ENCODE measurements at places on chromosomes 13 and 19.

DNA sequence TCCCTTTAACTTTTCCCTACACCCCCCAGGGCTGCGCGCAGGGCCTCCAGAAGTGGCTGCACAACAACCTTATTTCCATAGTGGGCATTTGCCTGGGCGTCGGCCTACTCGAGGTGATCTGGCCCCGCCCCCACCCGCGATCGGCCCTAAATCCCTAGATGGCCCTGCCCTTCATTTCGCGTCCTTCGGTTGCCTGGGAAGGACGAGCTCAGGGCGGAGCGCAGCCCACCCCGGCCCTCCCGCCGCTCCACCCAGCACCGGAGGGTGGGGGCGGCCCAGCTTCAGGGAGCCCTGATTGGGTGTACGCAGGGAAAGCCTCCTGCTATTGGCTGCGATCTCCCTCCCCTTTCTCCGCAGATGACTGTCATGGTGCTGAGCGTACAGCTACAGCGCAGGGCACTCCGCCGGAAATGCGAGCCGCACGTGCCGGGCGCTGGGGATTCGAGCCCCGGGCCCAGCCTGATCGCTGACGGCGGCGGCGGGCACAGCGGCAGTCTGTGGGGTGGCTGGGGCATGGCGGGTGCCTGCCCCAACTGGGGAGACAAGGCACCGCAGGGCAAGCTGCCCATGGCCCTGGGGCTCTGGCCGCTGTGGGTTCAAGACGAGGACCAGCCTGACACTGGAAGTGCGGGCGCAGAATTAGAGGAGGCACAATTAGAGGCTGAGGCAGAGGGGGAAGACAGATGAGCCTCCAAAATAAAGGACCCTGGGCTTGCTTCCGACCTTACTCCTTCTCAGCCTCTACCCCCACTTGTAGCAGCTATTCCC is 4.3 kb downstream of the CD37 start:
- DNase-seq: peak; percentile 94

DNA sequence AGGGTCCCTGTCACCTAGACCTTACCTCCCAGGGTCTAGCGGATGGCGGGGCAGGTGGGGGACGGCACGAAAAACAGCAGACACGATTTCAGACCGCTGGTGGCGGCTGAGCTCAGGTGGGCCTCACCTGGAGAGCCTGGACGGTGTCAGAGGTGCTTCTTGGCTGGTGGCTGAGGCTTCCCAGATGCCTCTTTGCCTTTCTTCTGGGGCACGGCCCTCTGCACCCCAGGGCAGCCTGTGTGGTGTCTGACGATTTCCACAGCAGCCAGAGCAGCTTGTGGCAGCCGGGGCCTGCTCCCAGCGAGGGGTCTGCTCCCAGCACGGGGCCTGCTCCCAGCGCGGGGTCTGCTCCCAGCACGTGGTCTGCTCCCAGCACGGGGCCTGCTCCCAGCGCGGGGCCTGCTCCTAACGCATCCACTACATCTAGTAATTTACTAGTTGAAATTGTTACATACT is 66.7 kb downstream of the ATP11A start:
- no peak for DNase-seq

GRCh38 chr13:36819739-36820090 is 693 bp downstream of the RFXAP start:
- DNase-seq: no peak

- no peak for DNase-seq
Measured at GRCh38 chr13:76874479-76874878, 11.7 kb downstream of the KCTD12 start.

DNA sequence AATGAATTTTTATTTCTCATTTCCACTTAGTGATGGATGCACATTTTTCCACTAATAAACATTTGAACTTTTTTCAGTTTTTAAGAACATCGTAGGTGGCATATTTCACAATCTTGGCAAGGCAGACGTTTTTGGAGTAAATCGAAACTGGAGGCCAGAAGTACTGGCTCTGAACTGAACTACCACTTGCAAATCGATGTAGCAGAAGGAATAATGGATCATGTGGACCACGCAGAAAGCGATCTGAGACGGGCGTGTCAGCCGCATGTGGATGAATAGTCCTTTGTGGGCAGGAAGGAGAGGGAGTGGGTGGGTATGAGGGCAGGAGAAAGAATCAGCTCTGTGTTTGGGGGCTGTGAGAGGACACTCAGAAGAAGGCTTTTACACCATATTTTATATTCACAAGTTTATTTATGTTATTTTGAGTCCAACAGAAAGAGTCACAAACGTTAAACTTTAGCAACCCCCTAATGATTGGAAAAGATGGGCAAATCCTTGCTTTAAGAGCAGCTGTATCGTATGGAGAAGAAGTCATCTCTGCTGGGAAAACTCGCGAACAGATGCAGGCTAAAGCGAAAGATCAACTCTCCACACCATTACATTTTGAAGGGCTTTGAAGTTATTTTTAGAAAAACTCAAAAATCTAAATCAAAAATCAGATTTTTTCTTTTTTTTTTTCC is 90.5 kb downstream of the COL4A2 start:
- peak; percentile 62 for DNase-seq

DNA sequence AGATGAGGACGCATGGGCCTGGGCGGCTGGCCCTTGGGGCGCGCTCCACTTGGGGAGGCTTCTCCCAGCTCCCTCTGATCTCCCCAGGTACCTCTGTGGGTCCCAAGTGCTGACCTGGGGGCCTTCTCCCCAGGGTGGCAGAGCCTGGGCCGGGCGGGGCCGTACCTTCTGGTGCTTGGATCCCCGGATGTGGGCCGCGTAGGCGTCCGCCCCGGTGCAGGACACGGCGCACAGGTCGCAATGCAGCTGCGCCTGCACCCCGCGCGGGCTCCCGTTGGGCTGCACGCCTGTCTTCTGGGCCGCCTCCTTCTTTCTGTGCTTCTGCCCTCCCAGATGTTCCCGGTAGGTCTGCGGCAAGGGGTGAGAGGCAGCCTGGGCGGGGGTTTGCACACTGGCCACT is 41.1 kb upstream of the MATK start:
- DNase-seq: no peak

DNA sequence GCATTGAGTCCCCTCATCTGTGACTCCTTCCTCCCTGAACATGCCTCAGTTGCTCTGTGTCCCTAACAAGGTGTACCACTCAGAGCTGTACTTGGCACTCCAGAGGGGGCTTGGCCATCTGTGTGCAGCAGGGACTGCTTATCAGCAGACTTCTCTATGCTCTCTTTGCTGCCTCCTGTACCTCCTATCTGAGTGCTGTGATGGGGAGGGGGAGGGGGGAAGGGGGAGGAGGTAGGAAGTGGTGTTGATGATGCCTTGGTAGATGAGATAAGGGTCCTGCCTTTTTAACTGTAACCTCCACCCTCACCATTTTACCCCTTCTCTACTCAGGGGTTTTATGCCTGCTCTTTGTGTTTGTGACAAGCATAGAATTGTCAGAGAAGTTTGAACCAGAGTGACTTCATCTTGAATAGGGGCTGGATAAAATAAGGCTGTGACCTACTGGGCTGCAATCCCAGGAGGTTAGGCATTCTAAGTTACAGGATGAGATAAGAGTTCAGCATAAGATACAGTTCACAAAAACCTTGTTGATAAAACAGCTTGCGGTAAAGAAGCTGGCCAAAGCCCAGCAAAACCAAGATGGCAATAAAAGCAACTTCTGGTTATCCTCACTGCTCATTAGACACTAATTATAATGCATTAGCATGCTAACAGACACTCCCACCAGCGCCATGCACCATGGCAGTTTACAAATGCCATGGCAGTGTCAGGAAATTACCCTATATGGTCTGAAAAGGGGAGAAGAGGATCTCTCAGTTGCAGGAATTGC is 13.2 kb downstream of the PCDH8 start:
- DNase-seq: no peak

GRCh38 chr13:62185631-62186255 is 770.1 kb upstream of the PCDH20 start:
- DNase-seq: no peak

DNA sequence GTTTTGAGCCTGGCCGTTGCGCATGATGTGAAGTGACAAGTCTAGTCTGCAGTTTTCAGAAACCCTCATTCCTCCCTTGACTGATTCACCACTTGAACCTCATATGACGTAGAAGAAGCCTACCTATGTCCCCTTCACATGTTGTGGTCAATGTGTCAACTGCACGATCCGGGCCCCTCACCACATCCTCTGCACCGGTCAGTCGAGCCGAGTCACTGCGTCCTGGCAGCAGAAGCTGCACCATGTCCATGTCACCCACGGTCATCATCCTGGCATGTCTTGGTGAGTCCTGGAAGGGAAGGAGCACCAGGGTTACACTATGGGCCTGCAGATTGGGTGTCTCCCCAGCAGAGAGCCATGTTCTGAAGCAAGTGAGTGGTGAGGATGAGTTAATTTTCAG is at the start of gene KIR2DL4:
TSS of gene KIR2DL4 (plus strand) at position 201 of the 400 bp plus-strand sequence. CDS start at position 243, 42 bp downstream.
- DNase-seq: no peak

DNA sequence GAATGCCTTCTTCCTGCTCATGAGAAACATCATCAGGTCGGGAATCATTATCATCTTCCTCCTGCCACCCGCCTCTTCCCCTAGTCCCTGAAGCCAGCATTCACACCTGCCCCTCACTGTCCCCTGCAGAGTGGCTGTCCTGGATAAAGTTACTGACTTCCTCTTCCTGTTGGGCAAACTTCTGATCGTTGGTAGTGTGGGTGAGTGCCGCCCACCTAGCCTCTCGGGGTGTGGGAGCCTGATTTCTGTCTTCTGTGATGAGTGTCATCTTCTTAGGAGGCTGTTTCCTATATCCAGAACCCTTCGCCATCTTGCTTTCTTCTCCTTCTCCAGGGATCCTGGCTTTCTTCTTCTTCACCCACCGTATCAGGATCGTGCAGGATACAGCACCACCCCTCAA is 12.5 kb downstream of the SLC44A2 start:
- DNase-seq: no peak

DNA sequence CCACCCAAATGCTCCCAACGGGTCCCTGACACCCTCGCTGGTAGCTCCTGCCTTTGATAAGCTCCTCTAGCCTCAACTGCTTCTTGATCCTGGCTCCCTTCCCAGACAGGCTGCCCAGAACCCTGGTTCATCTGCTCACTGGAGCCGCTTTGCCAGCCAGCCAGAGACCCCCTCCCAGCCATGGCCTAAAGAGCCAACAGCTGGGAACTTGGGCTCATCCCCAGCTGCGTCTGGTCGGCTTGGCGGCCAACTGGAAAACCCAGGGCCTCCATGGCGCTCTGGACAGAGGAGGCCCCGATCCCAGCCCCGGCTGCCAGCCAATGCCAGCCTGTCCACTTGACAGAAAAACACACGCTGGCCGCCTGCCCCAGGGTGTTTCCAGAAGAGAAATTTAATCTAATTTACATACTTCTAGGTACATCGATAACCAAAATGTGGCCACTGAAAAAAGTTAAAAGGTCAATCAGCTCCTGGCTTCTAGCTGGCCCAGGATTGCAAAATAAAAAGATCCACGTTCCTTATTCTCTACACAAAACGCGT is 3.0 kb upstream of the AKAP8L start:
- no peak for DNase-seq

DNA sequence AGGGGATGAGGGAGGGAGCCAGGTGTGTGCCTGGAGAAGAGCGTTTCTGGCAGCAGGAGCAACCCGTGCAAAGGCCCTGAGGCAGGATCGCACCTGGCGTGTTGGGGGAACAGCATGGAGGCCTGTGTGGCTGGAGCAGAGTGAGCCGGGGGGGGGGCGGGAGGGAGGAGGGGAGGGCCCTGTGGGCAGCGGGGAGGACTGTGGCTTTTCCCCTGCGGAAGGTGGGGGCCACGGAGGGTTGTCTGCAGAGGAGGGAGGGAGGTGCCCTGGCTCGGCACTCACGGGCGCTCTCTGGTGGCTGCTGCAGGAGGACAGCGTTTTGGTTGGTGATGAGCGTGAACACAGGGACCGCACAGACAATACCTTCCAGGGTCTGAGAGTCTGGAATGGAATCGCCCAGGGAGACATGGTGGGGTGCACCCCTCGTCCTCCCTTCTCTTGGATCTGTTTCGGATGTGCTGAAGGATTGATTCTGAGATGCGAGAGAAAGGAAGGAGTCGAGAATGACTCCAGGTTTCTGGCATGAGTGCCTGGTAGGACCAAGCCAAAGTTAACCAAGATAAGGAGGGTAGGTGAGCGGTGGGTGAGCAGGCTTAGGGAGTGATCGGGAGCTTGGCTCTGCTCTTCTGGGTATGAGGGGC is 6.5 kb downstream of the RAB11B start:
- DNase-seq: peak; percentile 22

DNA sequence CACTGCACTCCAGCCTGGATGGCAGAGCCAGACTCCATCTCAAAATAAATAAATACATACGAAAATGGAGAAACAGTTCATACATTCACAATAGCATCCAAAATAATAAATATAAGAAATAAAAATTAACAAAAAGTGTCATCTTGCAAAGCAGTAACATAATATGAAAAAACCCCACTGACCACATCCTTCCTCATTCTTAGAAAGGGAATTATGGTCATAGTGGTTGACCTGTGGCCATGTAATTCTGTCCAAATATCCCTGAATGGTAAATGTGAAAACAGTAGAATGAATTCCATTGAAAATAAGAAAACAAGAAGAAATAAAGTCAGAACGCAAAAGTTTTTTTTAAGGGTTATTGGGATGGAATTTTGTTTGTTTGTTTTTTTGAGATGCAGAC is 7.0 kb upstream of the CDC42EP5 start:
- no peak for DNase-seq

GRCh38 chr19:28485292-28485691 is 727.7 kb downstream of the UQCRFS1 start:
- no peak for DNase-seq

GRCh38 chr19:23259961-23260360 is 9.8 kb upstream of the ZNF724 start:
- DNase-seq: no peak

GRCh38 chr13:111590796-111591195 is 270.4 kb downstream of the TEX29 start:
- no peak for DNase-seq

DNA sequence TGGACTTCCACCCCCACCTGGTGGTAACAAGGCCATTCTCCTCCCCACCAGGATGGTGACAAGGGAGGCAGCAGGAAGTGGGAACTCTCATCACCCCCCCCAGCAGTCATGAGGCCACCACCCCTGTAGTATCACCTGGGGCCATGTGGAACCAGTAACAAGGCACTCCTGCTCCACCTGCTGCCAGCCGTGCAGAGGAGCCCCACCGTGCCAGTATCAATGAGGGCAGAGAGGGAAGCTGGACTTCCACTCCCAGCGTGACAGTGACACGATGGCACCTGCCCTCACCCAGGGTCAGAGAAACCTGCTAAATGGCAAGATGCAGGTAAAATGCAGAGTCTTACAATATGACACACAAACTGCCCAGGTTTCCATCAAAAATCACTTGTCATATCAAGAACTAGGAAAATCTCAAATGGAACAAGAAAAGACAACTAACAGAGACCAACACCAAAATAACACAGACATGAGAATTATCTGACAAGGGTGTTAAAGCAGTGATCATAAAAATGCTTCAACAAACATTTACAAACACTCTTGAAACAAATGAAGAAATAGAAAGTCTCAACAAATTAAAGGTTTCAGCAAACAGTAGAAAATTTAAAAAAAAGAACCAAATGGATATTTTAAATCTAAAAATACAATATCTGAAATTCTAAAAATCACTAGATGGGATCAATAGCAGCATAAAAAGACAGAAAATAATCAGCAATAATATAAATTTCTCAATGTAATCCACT is 9.1 kb upstream of the SPACA7 start:
- DNase-seq: no peak
